ENCODE measurements at places on chromosomes 5 and 9.

- DNase-seq, result peak; percentile 54
Measured at GRCh38 chr5:87243161-87243844, 24.4 kb upstream of the RASA1 start.

DNA sequence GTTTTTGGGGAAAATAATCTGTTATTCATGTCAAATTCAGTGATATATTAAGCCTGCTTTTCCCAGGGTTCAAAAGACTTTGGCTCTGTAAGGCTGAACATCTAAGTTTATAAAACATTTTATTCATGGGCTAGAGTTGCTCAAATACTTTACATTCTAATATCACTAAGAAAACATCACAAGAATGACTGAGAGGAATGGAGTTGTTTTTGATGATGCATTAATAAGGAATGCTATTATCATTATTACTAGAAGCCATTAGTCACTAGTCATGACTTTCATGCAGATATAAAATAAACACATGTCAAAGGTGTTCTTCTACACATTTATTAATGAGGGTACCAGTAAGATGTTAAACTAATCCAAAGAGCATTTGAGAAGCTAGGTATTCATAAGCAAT, 185.5 kb upstream of the KCNN2 start:
- DNase-seq, result peak; percentile 87

- DNase-seq, result no peak
Measured at GRCh38 chr9:16289639-16290038, 580.8 kb downstream of the BNC2 start.

DNA sequence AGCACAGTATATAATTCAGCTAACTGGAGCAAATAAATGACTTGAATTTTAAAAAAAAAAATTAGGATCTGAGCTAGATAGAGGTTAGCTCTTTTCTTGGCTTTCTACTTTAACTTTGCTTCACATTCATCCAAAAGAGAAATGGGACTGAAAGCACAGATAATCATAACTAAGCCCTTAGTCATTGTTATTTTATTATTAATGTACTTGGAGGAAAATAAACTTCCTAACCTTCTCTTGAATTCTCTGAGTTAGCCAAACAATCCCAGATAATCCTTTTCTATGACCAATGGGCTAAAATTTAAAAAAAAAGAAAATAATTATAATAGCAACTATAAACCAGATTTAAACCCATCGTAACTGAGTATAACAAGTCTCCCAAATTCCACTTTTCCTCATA, 57.6 kb upstream of the RASA1 start:
- DNase-seq, result peak; percentile 78

- DNase-seq, result peak; percentile 2
Measured at GRCh38 chr9:1659363-1659690, 355.8 kb upstream of the SMARCA2 start.

GRCh38 chr5:157248821-157249470, 17.0 kb upstream of the CYFIP2 start:
- DNase-seq, result no peak

DNA sequence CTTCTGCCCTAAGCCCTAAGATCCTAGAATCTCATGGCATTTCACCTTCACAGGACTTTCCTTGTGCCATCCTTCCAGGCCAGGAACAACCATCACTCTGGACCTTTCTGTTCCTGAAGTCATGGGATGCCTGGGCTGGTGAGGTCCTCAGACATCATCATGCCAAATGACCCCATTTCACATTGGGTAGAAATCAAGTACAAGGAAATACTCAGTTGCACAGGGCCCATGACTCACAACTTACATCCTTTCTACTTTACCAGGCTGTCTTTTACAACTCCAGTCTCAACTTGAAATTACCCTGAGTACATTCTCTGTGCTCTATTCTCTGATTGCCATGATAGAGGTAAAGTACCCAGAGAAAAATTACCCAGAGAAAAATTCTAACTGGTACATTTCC, 167.1 kb downstream of the PIK3R1 start:
- DNase-seq, result no peak

DNA sequence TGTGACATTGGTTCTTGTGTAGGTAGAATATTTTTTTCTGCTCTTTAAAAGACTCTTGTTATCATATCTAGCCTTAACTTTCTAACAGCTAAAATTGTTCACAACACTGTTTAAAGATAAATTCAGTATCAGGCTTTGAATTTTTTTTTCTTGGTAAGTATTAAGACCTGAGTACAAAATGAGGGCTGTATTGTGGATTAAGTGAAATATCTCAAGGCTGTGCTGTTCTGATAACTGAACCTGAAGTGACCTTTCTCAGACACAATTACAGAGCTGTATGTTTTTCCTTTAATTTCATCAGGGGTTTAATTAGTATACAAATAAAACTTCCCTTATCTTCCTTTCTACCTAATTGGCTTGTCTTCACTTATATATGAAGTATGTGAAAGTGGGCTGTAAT, 290.5 kb downstream of the CCDC171 start:
- DNase-seq, result no peak

GRCh38 chr5:180744253-180744652, 4.4 kb upstream of the OR2Y1 start:
- no peak for DNase-seq

DNA sequence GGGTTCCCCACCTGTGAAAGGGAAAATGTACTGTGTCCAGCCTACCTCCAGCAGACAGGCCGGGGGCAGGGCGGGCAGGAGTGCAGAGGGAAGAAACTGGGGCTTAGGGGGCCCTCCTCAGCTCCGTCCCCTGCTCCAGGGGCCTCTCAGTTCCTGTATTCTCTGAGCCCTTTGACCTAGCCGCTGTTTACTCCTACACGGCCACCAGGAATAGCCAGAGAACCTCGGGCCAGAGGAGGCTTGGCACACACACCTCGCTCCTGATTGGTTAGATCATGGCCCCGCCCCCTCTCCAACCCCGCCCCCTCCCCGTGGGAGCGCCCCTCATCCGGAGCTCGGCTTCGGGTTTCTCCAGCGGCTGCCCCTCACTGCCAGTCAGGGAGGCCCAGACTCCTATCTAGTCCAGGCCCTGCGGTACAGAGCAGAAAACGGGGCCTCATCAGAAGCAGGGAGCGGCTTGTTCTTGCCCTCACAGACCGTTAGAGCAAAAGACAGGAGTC, 2.2 kb downstream of the ST6GALNAC6 start:
- DNase-seq, result peak; percentile 55

DNA sequence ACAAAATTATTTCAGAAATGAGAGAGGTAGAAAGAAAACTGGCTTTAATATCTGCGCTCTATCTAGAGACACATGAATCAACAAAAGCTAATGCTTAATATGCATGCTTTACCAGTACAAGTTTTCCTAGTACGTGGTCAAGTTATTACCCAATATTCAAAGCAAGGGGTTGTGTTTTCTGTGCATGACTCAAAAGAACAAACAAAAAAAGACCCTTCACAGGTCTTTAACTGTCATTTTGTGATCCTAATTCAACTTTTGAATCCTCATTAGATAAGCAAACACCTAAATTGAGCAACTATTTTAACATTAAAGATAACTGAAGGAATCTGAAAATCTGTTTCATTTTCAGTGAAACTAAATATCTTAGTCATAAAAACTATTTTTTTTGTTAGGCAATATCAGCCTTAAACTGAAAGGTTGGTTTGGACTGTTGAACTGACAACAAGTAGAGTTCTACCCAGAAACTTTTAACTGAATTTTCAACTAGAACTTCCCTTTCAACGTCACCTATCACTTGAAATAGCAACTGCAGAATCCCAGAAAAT, 12.5 kb downstream of the ST8SIA4 start:
- no peak for DNase-seq

GRCh38 chr5:23223846-23224245, 283.6 kb upstream of the PRDM9 start:
- peak; percentile 13 for DNase-seq

DNA sequence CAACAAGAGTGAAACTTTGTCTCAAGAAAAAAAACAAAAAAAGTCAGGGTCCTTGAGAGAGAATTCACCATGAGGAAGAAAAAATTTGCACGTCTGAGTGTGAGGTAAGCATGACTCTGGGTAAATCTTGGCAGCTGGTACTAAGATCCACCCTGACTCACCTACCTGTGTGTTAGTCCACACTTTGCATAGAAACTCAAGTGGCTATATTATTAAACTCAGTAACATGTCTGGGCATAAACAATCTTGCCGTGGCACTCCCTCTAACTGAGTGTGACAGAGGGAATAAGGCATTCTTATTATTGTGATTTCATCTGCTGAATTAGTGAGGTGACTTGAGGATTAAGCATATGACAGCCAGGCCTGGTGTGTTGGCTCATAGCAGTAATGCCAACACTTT, 259.4 kb upstream of the VLDLR start:
- DNase-seq, result no peak

- no peak for DNase-seq
Measured at GRCh38 chr9:977838-978830, 1.7 kb downstream of the DMRT3 start.
